ENCODE measurements at places on chromosomes 4 and X.

GRCh38 chrX:118631586-118631985, 95.8 kb upstream of the IL13RA1 start:
- DNase-seq: no peak

DNA sequence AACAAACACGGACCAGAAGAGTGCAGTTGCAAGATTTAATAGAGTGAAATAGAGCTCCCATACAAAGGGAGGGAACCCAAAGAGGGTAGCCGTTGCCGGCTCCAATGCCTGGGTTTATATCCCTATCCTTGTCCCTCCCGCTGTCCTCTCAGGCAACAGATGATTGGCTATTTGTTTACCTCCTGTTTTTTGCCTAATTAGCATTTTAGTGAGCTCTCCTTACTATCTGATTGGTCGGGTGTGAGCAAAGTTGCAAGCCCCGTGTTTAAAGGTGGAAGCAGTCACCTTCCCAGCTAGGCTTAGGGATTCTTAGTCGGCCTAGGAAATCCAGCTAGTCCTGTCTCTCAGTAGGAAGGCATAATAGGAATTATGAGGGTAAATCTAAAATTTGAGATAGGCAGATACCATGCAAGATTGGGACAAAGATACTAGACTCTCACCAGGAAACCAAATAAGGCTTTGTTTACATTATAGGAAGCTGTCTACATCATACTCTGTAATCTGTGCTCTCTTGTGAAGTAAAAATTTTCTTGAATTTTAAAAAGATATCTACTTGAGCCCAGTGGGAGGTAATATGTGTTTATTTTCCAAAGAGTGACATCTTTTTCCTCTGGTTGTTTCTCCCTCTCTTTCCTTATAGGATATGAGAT, 65.9 kb downstream of the ATP10D start:
- no peak for DNase-seq

DNA sequence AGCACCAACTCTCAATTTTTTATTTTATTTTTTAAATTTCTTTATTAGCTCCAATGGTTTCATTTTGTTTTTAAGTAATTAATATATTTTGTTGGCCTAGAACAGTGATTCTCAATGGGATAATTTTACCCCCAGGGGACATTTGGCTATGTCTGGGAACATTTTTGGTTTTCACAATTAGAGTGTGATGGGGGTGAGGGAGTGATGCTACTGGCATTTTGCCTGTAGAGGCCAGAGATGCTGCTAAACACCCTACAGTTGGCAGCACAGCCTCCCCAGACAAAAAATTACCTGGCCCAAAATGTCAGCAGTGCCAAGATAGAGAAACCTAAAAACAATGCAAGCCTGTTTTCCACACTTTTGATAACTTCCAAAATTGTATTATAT, 64.6 kb downstream of the HHIP start:
- DNase-seq: no peak

- DNase-seq: no peak
Measured at GRCh38 chr4:152926959-152927358, 9.2 kb upstream of the FHDC1 start.

DNA sequence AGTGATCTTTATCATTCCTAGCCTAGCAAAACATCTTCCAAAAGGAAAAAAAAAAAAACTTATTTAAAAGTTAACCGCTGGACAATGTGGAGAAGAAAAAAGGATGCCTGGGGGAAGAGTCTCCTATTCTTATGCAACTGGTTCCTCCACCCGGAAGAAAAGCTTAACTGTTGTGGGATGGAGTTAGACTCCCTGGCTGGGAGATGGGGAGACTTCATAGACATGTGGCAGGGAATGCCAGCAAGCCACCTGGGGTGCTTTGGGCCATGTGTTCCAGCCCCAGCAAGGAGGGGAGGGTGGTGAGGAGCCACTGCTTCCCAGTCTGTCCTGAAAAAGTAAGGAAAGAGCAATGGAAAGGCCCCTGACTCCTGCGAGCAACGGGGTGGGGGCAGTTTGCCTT, 119.4 kb upstream of the SPIN4 start:
- DNase-seq: no peak

DNA sequence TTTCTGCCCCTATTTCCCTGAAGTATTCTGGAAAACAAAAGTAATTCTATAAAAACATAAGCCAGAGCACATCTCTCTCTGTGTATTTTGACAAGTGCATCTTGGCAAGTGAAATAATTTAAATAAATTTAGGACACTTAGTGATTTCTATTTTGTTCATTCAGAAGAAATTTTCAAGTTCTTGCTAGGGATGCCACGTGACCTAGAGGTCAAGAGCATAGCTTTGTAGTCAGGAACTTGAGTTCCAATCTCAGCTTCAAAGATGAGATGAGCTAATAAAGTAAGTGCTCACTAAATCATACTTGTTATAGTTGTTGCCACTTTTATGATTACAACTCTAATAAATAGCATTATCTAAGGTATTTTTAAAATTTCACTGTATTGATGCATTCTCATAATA, 13.8 kb downstream of the KDR start:
- no peak for DNase-seq

DNA sequence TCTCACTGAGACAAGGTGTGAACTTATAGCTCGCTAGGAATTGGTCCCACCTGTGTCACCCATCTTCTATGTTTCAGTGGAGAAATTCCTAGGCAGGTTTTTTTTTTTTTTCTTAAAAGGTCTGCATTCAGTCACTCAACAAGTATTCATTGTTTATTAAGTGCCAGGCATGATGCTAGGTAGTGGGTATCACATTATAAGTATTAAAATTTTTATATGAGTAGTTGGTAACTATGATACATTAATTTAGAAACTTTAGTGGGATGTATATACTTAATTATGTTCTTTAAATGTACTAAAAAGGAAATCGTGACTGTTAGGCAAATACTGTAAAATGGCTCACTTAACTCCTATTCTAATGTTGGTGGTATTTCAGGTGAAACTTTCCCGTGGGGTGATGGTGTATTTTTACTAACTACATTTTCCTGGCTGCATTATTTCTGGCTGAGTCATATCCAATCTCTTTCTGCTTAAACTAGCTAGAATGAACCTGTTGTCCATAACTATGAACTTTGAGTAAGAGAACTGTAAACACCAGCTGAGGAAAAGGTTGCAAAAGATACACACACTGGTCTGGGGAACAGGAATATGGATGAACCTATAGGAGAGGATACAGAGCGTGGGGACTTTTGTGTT, 49.3 kb upstream of the MED14 start:
- no peak for DNase-seq

DNA sequence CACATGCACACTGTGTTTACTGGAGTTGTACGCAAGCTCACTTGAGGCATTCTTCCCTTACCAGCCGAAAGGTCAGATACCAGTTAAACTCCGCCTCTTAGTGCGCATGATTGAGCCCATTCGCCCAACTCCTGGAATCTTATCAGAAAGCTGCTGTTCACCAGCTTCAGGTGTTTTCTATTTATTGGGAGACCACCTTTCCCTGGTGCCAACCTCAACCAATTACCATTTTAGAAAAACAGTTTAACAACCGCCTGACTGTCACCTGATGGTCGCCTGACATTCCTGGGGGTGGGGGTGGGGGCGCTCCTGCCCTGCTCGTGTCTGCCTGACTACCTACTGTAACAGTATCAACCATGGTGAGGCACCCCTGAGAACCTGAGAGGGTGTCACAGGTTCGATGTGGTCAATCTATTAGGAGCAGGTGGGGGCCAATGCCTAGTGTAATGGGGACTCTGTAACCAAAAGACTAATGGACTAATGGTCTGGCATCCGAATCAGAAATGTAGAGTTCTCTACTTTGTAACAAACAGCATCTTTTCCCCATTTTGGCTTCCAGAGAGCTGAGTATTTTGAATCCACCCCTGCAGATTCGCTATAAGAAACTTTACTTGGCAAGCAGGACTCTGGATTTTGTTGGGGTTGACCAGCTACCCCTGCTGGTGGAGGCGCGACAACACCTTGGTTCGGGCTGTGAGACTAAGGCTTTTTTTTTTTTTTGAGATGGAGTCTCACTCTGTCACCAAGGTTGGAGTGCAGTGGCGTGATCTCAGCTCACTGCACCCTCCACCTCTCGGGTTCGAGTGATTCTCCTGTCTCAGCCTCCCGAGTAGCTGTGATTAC, 58.2 kb upstream of the ZNF157 start:
- DNase-seq: no peak

GRCh38 chr4:83657336-83657735, 121.4 kb downstream of the GPAT3 start:
- no peak for DNase-seq

DNA sequence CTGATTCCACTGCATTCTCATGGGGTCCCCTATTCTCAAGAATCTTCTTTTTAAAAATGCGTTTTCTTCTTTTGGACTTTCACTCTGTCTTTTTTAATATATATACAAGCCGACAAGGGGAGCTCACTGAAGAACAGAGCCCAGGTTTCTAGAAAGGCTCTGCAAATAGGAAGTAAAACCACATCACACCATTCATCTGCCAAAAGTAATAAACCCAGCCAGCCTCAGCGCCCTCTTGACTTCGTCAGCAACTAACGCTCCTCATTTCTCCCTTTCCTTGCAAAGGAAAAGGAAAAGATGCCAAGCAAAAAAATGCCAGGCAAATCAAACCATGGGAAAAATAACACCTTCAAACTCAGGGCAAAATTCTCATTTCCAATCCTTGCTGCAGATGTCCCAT, 136.4 kb downstream of the HHIP start:
- DNase-seq: no peak

DNA sequence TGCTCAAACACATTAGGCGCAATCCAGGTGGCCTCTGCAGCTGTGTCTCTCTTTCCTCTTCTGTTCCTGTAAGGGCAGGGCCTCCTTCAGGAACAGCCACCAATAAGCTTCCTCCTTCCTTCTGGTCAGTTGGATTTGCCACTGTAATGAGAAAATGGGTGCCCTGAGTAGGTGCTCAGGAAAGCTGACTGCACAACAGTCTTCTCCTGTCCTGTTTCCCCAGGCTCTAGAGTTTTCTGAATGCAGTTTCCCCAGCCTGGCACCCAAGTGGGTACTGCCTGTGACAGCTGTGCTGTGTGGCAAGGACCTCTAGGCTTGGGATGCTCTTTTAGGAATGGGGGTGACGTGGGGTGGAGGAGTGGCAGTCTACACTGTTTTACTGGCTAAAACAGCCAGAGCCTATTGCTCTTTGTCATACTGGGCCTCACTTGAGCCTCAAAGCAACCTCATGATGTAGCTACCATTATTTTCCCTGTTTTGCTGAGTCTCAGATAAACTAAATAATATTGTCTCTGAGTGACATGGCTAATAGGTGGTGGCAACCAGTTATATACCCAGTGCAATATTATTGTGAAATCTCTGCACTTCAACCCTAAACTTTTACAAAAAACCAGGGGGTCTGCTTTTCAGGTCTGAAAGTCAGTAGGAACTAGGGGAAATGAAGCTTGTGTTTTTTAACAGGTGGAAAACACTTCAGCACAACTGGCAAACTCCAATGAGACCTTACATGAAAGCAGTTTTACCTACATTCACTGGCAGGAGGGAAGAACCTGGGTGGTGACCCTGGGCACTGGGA, 1.2 kb downstream of the CXCL2 start:
- DNase-seq: no peak

DNA sequence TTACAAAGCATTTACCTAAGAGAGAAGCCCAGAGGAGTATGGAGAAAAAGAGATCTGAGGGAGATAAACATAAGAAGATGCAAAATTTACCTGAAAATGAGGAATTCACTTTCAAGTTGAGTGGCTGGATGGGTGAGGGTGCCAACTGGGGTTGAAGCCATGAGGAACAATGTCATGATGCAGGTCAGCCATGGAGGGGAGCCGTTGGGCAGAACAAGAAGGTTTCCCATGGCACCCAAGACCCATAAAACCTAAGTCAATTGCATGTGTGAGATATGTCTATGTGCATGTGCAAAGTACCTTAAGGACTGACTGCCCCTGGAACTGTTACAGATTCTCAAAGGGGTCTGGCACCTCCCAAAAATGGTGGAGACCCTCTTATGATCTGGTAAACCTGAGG, 46.6 kb upstream of the PRRG1 start:
- no peak for DNase-seq

DNA sequence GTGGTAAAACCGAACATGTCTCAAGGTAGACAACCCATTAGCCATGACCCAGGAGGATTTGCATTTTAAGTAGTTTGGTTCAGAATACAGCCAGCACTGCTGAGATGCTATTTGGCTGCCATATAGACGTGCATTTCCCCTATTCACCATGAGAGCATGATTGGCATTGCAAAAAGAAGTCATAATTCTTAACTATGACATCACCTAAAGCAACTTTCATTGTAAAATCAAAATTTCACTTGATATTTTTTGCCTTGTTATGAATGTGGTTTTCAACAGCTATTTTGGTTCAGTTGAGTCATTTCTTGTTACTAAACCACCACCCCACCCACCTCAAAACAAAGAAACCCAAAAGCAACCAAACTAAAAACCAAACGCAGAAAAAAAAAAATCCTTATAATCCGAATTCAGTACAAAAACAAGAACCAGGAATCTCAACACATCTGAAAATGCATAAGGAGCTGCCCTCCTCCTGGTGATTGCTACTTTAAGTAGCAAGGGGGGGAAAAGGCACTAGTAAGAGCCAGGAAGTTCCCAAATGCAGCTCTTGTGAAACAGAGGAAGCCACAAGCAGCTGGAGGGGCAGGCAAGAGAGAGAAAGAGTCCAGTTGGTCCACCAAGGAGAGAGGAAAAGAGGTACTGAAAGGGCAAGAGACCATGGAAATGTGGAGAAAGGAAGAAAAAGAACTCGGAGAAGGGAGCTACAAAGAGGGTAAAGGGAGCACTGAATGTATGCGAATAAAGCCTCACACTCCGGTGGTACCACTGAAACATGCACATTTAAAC, 3.1 kb downstream of the SLITRK4 start:
- no peak for DNase-seq
